CD4-positive, alpha-beta T cell treated with Interleukin-1 beta for 1 hour (primary cell): ENCODE measurements at places on chromosomes 4 and X.

- DNase-seq, result peak; percentile 66
Observed at GRCh38 chr4:174522183-174523024, at the start of gene HPGD. Gene HPGD, minus strand, starts transcription at chr4:174522488. Its CDS starts 37 bp downstream, at chr4:174522451.

DNA sequence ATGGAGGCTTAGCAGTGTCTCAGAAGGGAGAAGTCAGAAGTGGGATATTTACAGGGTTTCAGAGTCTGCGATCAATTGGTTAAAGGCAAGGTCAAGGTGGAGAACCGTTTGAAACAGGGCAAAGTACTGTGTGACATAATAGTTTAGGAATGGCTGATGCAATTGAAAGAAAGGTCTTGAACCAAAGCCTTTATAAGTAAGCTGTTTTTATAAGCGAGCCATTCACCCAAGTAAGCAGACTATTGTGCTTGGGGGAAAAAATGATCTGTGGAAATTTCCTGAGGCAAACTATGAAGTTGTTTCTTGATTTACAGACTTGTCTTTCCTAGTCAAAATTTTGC is 327.3 kb downstream of the CAMK2D start:
- no peak for DNase-seq

- no peak for DNase-seq
Observed at GRCh38 chr4:14289708-14290107, 662.2 kb upstream of the BOD1L1 start.

DNA sequence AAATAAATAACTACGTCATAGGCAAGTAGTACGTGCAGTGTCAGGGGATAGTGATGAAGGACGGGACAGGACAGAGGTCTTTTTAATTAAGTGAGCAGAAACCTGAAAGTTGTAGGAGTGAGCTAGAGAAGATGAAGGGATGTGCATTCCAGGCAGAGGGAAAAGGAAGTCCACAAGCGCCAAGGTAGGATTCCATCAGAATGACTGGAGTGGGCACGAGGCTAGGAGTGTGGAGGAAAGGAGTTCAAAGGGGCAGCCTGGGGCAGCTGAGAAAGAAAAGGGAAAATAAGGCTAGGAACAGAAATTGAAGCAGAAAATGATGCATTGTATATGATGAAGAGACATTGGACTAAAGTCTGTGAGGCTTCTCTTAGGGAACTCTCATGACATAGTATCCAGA is 192.2 kb upstream of the TLL1 start:
- no peak for DNase-seq

DNA sequence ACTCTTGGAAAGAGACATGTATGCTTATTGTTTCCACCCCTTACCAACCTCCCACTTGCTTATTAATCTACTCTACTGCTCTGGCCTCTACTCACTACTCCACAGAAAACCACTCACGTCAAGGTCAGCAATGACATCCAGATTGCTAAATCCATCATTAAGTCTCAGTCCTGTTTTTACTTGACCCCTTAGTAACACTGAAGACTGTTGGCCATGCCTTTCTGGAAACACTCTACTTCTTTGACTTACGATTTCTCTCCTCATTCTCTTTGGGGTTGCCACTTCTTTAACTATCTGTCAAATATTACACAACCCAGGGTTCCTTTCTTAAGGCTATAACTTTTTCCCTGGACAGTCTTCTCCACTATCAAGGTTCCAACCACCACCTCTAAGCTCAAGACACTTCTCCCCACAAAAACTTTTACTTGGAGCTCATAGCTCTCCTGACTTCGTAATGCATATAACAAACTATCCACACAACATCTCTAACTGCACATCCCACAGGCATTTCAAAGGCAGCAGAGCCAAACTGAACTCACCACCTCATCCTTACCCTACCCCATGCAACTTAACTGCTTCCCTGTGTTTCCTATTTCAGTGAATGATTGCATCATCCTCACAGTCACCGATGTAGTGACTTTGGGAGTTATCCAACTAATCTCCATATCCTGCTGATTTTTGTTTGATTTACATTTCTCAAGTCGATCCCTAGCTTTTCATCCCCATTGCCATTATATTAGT is 15.8 kb upstream of the MAGEA4 start:
- no peak for DNase-seq

- no peak for DNase-seq
Observed at GRCh38 chrX:74656079-74656745, 41.8 kb upstream of the RLIM start.
